Kasumi-1 (cell line): ENCODE measurements at places on chromosomes 5 and 9.

DNA sequence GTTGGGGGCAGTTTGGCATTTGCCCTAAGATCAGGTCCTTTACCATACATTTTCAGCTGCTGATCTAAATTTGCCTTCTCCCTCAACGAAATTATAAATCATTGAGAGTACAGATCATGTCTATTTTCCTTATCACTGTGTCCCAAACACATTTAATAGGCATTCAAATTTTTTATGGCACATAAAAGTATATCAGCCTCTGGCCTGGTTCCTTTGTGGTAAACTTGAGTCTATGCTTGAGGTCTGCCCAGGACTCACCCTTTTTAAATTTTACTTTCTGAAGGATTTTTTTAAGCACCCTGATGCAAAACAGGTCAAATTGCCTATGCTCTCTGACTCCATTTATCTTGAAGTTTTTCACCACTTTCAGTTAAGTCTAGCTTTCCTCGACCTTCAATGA, 163.6 kb upstream of the GRIN3A start:
- DNase-seq: no peak

GRCh38 chr9:130895481-130896232, 955 bp downstream of the QRFP start:
- no peak for DNase-seq

DNA sequence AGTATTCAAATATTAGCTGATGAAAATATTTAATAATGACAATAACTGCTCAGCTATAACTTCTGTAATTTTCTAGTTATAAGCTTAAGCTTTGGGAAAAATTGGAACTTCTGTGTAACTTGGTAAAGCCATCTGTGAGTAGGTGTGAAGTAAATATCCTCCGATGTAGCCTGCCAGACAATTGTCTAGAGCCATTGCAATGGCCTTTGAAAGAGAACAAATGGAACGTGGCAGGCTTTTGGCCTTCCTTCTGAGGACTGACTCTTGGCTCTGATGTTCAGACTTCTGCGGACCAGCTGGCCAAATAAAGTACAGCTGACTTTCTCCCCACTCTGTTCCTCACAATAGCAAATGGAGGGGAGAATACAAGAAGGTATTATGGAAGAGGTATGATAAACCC, 203.4 kb upstream of the NMUR2 start:
- DNase-seq: no peak

- DNase-seq: no peak
These were observed 307.9 kb downstream of the CSNK1G3 start for GRCh38 chr5:123819833-123820232.

DNA sequence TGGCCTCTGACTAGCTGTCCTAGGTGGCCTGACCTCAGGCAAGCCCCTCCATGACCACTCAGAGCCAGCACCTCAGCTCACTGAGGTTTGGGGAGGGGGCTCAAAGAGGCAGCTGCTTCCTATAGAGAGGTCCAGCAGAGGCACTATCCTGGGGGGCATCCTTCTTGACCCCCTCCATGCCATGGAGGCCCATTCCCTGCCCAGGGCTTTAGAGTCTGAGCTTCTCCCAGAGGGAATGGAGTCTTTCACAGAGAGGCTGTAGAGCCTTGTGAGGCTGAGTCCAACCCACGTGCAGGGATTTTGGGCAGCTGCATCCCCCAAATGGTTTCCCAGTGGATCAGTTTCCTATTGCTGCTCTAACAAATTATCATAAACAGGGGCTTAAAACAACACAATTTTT, 16.9 kb downstream of the IRF1 start:
- no peak for DNase-seq

DNA sequence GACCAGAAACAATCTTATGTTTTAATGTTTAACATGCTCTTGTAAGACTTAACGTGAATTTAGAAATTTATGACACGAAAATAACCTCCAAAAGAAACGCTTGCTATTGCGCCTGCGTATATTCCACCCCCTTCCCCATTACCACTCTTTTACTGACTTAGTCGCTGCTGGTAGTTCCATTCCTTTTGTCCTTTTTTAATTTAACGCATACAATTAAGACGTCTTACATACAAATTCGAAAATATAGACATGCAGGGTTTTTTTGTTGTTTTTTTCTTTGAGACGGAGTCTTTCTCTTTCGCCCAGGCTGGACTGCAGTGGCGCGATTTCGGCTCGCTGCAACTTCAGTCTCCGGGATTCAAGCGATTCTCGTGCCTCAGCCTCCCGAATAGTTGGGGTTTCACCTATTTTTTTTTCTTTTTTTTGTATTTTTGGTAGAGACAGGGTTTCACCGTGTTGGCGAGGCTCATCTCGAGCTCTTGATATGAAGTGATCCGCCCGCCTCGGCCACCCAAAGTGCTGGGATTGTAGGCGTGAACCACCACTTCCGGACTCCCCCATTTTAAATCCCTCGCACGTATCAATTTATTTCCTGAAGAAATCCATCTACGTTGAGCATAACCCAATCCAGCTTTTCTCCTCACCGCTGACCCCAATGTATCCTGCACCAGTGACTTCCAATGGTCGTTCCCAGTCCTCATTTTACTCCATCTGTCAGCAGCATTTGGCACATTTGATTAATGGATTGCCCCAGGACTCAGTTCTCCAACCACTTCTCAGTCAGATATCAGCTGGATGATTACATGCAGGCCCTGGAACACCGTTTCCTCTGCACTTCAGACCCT, 684 bp upstream of the MED7 start:
- peak; percentile 83 for DNase-seq

DNA sequence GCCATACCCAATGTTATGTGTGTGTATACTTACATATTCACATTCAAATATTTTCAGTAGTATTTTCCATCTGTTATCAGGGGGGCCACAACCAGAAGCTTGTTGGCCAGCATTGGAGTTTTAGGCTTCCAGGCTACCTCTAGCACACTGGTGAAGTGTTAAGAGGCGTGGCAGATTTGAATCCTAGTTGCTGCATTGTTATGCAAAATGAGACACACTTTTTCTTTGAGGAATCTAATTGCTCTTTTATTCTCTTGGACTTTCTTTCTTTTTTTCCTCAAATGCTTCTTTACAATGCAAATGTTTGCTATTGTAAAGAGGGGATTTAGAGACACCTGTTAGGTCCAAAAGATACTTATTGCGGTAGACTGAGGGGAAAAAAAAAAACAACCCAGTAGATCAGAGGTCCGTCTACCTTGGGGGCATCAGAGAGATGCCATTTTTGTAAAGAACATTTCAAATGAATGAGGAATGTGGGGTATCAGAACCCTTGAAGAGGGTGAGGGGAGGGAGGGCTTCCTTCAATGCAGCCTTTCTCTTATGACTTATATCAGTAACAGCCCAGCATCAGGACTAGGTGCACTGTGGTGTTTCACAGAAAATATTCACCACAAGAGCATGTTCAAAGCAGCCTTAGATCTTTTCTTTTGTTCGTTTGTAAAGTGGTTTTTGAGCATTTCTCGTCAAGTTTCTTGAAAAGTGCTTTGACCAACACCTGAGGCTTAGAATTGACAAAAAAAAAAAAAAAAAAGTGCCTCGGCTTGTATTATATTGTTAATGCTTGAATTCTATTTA, 3.8 kb downstream of the SMARCA2 start:
- no peak for DNase-seq

DNA sequence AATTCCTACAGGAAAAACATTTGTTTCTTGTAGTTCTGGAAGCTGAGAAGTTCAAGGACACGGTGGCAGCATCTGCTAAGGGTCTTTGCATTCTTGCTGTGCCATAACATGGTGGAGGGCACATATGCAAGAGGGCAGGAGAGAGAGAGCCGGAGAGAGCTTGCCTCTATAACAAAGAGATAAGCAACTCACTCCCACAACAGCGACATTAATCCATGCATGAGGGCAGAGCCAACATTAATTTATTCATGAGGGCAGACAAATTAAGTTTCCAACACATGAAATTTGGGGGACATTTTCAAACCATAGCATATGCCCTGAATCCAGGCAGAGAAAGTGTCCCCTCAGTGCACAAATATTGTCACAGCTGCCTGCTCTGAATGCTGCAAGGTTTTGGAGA, 4.4 kb upstream of the GTF3C5 start:
- no peak for DNase-seq

- DNase-seq: no peak
These were observed 140.9 kb upstream of the PIK3R1 start for GRCh38 chr5:68074633-68075032.

GRCh38 chr5:1912951-1913565, 30.3 kb upstream of the IRX4 start:
- no peak for DNase-seq

- no peak for DNase-seq
These were observed 10.3 kb upstream of the QRFP start for GRCh38 chr9:130906735-130907416.

DNA sequence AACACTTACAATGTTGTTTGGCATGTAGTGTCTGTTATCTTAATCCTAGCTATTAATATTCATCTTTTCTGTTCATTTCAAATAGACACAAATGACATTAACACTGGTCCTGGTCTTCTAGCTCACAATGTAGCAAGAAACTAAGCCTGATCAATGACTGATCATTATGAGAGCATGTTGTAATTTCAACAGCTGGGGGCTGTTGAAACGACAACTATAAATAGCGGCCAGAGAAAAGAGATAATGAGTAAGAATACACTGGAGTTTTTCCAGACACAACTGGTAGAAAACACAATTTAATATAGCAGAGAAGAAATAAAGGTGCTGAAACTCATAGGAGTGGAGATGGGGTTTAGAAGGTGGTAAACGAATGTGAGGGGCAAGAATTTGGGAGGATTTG, 89.2 kb downstream of the HTR4 start:
- no peak for DNase-seq

DNA sequence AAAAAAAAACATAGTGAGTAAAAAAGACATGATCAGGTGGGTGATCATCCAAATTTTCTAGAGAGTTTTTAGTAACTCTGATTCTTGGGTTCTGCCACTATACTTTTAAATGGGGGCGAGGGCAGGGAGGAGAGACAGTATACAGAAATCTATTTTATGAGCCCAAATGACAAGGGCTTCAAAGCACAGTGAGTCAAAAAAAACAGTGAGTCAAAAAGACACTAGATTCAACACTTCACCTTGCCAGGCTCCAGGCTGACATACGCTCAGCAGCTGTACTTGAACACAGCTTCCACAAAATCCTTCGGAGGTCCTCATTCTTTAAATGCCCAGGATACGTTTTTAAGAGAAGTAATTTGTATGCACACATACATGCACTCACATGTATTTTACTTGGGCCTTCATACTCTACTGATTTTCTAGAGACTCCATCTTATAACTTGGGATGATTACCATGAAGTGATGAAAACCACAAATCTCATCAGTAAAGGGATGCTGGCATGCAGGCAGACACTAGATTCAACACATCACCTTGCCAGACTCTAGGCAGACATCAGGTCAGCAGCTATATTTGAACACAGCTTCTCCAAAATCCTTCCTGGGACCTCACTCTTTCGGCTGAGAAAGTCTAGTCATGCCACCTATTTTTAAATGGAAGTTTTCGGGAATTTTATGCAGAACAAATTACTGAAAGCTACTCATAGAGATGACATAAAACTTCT, 28.8 kb downstream of the NR3C1 start:
- DNase-seq: no peak
